ENCODE measurements at places on chromosomes 6 and 20.

- no peak for DNase-seq
Observed at GRCh38 chr20:10319855-10320254, 101.2 kb downstream of the SNAP25 start.

- DNase-seq: no peak
Observed at GRCh38 chr20:48735112-48735511, 92.7 kb downstream of the PREX1 start.

DNA sequence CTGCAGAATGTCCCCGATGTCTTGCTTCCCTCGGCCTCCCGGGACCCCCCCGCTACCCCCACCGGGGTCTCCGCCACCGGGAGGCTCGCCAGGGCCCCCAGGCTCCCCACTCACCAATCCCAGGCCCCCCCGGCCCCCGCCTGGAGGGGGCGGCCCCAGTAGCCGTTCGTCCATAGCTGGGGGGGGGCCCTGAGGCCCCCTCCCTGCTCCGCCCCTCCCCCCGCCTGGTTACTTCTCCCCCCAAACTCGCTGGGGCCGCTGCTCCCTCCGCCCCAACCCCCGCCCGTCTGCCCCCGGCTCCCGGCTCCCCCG lies 304 bp downstream of the PBX2 start:
- DNase-seq: no peak

- DNase-seq: peak; percentile 93
Observed at GRCh38 chr20:9051508-9051907, 17.4 kb upstream of the PLCB4 start.

GRCh38 chr6:7541175-7542064 lies at the start of gene DSP:
TSS of gene DSP (plus strand) at chr6:7541671. CDS start at chr6:7541916, 245 bp downstream.
- no peak for DNase-seq

DNA sequence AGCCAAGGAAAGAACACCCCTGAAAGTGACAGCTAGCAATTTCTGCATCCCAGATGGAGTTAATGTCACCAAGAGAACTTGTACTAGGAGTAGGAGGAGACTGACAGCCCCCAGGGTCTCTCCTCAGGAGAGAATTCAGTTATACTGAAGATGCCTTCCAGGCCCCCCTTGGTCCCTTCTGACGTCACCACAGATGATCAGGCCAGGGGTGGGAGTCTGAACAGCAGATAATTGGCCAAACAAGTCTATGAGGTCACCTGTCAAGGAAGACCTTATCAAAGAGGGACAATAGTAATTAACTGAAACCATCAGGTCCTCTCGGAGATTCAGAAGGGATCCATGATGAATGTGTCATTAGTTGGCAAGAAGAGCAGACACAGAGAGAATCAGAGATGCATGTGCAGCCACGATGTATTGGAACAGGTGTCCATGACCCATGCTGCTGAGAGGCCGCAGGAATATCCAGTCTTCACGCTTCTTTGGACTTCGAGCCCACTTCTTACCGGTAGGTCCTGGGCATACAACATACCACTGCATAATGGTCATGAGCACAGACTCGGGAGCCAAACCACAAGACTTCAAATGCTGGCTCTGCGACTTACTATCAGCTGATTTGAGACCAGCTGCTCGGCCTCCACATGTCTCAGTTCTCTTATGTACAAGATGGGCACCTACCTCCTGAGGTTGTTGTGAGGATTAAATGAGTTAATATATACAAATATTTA lies 10.2 kb downstream of the TRIM10 start:
- no peak for DNase-seq

- DNase-seq: peak; percentile 20
Observed at GRCh38 chr6:3291987-3292386, 33.2 kb downstream of the PSMG4 start.

GRCh38 chr6:139338795-139339194 lies 35.7 kb downstream of the CITED2 start:
- DNase-seq: peak; percentile 82

GRCh38 chr6:154197196-154197860 lies 158.3 kb downstream of the OPRM1 start:
- peak; percentile 24 for DNase-seq

DNA sequence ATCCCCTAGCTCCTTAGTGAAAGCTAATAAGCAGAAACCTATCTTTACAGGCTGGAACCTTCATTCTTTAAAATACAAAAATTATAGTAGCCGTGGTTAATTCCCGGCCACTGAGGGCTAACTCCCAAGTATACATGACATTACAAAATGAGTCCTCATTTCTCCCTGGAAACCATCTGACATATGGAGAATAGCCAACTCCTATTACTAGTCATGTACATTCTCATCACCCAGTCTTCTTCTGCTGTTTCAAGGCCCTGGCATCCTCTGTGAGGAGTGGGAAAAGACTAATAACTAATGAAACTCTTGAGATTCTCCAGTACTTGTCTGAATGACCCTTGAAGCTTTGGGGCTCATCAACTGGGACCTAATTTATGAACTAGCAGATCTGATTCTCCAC lies 30.2 kb downstream of the CSNK2A1 start:
- peak; percentile 17 for DNase-seq

GRCh38 chr20:57675773-57676172 lies 34.0 kb downstream of the PMEPA1 start:
- DNase-seq: no peak

GRCh38 chr6:47000842-47001241 lies 41.3 kb downstream of the ADGRF1 start:
- DNase-seq: no peak

GRCh38 chr20:49583669-49584417 lies 15.9 kb upstream of the PTGIS start:
- peak; percentile 91 for DNase-seq

DNA sequence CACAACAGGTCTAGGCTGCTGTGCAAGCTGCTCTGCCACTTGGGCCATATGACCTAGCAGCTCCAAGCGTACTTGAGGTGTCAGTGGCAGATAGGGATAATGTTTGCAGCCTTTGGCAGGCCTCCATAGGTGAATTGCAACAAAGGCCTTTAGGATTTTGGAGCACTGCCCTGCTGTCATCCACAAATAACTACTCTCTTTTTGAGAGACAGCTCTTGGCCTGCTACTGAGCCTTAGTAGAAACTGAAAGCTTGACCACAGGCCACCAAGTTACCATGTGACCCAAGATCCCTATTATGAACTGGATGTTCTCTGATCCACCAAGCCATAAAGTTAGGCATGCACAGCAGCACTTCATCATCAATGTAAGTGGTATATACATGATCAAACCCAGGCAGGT lies 29.9 kb downstream of the FBXO30 start:
- DNase-seq: no peak

DNA sequence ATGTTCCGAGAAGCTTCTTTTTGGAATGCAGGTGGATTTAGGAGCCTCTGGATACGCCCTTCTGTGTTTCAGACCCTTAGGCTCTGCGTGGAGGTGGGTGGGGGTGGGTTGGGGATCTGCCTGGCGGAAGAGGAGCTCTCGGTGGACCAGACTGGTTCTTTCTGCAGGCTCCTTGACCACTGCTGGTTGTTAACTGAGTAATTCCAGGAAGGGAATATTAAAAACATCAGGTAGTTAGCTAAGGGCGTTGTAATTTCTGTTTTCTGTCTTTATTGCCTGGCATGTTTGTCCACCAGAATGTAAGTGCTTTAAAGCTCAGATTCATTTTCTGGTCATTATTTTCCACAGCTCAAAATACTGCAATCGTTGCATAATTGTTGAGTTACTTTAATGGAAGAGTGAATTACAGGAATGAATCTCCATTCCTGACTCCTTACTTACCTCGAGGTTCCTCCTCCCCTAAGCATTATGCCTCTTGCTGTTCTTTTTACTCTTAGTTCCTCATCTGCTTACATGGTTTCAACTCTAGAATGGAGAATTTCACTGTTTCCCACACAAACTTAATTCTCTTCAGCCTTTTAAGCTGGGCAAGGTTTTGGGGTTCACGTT lies 5.9 kb downstream of the CDYL start:
- no peak for DNase-seq

Measured in fibroblast of pulmonary artery (primary cell).